CD4-positive, alpha-beta T cell treated with Interleukin-4 for 1 hour (primary cell): ENCODE measurements at places on chromosomes 3 and 15.

- DNase-seq, result no peak
Measured at GRCh38 chr15:61742591-61742990, 317.7 kb downstream of the VPS13C start.

GRCh38 chr15:80462111-80462510 is 57.9 kb downstream of the ARNT2 start:
- no peak for DNase-seq

DNA sequence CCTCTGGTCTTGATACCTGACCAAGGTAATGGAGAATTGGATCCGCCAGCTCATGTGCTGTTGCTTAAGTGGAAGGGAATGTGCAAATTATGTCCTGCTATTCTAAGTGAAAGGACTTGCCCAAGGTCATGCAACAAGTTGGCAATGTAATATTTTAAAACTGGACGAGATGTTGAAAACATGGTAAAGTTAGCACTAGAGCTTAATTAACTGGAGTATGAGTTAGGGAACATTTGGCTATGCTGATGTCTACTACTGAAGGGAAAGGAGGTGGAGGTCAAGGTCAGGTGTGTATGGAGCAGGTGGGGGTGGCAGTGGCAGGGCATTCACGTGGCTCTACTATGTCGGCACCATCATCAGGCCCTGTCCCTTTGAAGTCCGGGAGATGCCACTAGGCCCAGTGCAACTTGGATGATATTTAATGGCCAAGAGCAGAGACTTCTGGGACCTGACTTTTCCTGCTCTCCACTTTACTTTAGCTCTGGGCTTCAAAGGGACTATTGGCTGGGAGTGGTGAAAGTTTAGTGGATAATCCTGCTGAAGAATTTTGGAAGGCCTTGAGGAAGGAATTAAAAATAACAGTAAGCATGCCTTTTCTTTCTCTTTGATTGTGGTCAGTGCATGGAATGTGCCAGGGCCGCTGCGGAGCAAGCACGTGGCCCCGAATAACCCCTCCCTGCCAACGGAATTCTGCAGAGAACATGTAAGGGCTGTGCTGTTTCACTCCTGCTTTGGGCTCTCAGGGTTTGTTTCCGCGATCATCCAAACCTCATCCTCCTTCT is 14.9 kb downstream of the SMAD3 start:
- DNase-seq, result no peak

- no peak for DNase-seq
Measured at GRCh38 chr15:40808861-40809450, 1.7 kb upstream of the DNAJC17 start.

GRCh38 chr3:77571971-77572715 is 532.2 kb downstream of the ROBO2 start:
- DNase-seq, result no peak
